Putamen (tissue), 1 donor: ENCODE measurements at places on chromosomes 16 and 17.

GRCh38 chr17:70271672-70272071 is 102.3 kb downstream of the KCNJ2 start:
- no peak for DNase-seq

- no peak for DNase-seq
These were observed 62.1 kb downstream of the GPRC5B start for GRCh38 chr16:19822533-19822932.

- DNase-seq, result no peak
These were observed 34.1 kb upstream of the ENPP7 start for GRCh38 chr17:79696610-79696982.

DNA sequence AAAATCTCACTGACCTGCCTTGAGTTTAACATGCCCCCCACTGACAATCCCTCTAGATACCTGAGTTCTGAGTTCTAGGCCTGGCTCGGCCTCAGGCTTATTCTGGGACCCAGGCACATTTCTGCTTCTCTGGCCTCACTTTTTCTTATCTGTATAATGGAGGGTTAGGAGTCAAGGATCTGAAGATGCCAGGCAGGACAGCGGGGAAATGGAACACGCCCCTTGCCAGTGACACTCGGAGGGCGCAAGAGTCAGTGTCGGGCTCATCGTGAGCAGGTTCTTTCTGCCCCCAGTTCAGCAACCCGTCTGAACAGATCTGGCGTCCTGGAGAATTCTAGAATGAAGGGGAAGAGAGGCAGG is 567 bp upstream of the MT3 start:
- no peak for DNase-seq

- no peak for DNase-seq
These were observed 23.0 kb upstream of the CBX4 start for GRCh38 chr17:79862238-79862637.

DNA sequence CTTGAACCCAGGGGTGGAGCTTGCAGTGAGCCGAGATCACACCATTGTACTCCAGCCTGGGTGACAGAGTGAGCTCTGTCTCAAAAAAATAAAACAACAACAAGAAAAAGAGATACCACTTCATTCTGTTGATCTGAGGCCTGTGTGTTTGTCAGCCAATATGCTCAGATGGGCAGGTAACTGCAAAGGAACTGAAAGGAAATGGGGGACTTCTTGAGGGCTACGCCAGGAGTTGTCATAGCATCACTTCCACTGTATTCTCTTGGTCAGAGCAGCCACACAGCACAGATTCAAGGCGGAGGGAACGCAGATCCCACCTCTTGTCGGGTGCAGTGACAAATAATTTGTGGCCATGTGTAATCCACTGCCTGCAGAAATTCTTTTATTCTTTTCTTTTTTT is 73.9 kb upstream of the AKTIP start:
- no peak for DNase-seq

DNA sequence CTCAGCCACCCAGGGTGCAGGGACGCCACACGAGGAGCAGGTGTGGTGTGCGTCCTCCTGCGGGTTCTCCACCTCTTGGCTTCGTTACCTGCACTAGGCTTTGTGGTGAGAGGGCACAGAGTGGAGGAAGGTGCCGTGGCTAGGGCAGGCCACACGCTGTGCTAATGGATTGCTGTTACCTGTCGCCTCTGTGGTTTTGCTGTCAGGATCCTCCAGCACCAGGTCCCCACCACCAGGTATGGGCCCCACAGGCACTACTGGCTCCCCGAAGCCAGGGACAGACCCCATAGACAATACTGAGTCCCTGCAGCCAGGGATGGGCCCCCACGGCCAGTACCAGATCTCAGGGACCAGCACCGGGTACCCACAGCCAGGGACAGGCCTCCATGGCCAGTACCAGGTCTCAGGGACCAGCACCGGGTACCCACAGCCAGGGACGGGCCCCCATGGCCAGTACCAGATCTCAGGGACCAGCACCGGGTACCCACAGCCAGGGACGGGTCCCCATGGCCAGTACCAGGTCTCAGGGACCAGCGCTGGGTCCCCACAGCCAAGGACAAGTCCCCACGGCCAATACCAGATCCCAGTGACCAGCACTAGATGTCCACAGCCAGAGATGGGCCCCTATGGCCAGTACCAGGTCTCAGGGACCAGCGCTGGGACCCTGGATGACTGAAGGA is 315.6 kb downstream of the SEC14L1 start:
- no peak for DNase-seq

- no peak for DNase-seq
These were observed 42.6 kb upstream of the ZCCHC14 start for GRCh38 chr16:87535457-87535854.
